ENCODE measurements at places on chromosomes 6 and 20.

DNA sequence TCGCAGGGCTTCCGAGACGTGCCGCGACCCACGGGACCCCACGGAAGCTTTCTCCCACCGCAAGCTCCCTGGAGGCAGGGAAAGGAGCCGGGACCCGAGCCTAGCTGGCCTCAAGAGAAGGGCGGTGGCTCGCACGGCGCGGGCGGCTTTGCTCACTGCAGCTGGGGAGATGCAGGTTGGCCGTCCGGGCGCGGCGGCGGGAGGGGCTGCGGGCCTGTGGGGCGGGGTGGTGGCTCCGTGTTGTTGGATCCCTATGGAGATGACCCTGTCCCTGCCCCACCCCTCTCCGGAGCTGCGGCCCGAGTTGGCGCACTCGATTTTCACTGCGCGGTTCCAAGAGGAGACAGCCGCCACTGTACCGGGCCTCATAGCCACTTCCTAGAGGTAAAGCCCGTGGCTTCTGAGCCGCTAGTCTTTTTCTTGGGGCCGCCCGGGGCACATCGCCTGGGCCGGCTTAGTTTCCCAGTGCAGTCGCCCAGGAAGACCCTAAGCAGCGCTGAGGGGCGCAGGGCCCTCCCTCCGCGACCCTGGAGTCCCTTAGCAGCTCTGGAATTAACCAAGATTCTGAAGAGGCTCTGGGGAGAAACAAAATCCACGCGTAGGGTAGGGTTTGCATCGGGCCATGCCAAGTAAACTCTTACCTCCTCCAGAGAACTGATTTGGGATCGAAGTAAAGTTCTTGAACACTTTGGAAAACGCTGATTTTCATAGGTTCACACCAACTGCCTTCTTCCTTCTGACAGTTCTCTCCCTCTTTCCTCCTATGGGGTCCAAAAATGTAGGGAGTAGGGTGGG is at the start of gene ECT2L:
Gene ECT2L, plus strand, starts transcription at position 279 of the 795 bp plus-strand sequence. CDS start 17,188 bp downstream, outside the sequence.
- DNase-seq: no peak

DNA sequence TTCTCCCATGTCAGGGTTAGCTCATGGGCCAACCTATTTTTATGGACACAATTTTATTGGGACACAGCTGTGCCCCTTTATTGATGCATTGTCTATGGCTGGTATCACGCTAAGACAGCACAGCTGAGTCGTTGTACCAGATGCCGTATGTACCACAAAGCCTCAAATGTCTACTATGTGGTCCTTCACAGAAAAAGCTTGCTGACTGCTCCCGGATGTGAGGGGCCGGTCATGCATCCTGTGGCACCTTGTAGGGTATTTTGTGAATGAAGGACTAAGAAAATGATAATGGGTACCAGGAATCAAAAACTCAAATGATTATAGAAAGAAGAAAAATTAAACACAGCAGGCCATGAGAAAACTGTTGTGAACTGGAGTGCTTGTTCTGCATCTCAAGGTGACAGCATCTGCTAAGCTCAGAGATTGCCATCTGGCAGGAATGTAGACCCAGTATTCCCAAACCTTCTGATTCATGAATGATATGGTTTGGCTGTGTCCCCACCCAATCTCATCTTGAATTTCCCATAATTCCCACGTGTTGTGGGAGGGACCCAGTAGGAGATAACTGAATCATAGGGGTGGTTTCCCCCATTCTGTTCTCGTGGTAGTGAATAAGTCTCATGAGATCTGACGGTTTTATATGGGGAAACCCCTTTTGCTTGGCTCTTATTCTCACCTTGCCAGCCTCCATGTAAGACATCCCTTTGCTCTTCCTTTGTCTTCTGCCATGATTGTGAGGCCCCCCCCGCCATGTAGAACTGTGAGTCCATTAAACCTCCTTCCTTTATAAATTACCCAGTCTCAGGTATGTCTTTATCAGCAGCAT is 248.5 kb downstream of the TSHZ2 start:
- DNase-seq: no peak

- DNase-seq: no peak
Observed at GRCh38 chr6:33912195-33912594, 108.4 kb upstream of the MLN start.

- no peak for DNase-seq
Observed at GRCh38 chr20:49635166-49635565, 67.2 kb upstream of the PTGIS start.

DNA sequence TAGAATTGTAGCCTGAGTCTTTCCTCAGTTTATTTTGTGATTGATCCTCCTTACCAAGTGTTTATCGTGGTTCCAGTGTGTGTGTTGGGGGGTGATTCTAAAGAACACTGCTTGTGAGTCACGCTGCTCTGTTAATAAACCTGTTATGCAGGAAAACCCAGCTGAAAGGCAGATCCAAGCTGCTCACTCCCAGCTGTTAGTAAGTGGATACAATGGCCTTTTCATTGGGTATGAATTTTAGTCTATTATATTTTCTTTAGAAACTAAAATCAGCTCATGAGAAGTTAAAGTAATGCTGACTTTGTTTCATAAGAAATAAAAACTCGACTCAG is 12.2 kb upstream of the DSTN start:
- no peak for DNase-seq

DNA sequence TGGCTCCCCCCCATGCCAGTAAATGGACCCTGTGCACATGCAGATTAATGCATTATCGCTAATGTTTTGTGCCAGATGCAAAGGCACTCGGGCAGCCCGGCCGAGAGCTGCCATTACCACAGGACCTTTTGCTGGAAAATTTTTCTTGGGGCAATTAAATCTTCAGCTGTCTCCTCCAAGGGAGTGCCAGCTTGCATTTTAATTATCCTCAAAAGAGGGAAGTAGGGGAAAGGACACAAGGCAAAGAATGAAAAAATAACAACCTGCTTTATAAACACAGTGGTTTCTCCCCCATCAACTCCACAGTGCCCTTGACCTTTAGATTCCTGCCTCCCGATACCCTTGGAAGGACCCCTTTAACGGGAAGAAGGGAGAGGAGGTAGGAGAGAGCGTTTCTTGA is 48.2 kb downstream of the PDYN start:
- DNase-seq: no peak

- no peak for DNase-seq
Observed at GRCh38 chr6:29968130-29968529, 25.8 kb downstream of the HLA-A start.

- no peak for DNase-seq
Observed at GRCh38 chr20:4703281-4703676, 18.4 kb upstream of the PRND start.

DNA sequence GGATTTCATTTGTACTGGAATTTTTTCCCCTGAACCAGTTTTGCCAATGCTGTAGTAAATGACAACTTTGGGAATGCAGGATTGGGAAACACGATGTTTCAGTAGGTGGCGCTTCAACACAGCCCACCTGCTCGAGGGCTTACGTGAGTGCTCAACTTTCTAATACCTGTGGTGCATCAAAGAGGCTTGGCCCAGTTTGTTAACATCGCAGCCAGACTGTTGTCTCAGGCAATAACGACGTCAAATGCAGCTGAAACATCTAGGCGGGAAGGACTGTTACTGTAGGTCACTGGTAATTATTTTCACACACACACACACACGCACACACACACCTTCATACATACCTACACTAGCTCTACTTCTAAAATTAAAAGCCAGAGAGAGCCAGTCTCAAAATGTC is 815.5 kb upstream of the SLC35B3 start:
- DNase-seq: no peak

- DNase-seq: no peak
Observed at GRCh38 chr20:21251278-21251677, 51.9 kb upstream of the XRN2 start.

GRCh38 chr6:56862415-56863175 is 92.3 kb upstream of the BEND6 start:
- no peak for DNase-seq

DNA sequence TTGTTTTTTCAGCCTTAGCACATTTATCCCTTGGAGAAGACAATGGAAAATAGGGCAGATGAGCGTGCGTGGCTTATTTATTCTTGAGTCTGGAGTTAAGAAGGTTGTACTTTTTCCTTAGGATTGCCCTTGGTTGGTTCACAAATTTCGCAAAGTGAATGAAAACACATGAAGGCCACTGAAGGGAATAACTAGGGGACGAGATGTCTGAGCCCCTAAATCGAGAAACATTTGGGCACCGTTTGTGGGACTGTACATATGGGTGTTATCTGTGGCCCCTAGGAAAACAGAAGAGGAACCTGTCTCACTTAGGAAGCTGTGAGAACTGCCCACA is 19.4 kb upstream of the TRIM27 start:
- DNase-seq: no peak

DNA sequence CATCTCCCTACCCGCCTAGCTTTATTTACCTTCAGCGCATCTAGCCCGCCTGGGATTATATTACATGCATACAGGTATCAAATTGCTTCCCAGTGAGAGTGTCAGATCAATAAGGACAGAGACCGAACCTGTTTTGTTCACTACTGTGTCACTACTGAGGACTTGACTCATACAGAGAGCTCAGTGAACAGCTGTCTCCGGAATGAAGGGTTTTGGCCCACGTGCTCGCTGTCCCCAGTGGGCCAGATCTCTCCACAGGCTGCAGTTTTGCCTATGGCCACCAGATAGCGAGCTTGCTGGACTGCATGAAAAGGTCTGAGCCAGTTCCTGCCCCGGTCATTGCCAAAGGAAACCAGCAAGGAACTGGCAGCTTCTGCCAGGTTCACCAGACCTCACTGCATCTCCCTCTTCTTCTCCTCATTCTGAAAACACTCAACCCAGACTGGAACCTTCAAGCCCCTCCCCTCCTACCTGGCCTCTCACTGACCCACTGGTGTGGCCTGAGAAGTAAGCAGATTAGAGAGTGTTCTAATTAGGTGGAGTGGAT is 150.8 kb downstream of the ZMYND8 start:
- no peak for DNase-seq

DNA sequence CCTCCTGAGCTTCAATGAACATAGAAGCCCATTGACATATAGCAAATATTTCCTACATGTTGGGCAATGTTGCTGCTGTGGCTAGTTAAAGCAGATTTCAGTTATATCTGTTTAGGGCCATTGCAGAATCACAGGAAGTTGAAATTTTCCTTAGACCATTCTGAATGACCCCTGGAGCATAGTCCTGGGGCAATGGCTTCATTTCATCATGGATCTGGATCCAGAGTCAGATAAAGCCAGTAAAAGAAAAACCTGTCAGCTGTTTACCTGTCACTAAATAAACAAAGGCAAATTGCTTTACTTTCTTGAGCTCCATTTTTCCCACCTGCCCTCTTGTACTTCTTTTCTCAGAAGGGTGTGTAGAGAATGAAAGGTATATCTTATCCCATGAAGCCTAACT is 494.0 kb upstream of the MAP3K7 start:
- DNase-seq: no peak

DNA sequence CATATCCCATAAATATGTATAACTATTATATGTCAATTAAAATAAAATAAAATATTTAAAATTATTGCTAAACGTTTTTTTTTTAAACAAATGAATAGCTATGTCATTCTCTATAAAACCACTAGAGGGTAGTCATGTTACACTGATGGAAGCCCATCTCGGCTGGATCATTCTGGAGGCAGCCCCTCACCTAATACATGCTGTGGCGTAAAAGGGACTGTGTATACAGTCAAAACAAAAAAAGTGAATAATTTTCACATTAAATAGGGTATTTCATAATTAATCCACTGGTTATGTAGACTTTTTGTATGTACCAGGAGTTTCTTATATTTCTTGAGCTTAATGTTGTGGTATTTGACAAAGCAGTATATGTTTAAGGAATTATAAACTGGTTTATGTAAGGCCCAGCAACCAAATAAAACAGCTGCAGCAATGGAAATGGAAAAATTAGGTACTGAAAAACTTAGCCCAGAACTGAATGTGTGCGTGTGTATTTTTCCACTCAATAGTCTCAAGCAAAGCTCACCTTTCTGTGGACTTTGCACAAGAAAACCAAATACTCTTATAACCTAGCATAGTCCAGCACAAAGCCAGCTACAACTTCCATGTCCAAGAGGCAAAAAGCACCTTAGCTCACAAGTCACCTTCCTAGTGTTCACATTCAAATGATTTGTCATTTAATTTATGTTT is 81.7 kb downstream of the COL9A1 start:
- no peak for DNase-seq

- no peak for DNase-seq
Observed at GRCh38 chr6:166558156-166559005, 28.1 kb downstream of the RAMACL start.

- no peak for DNase-seq
Observed at GRCh38 chr6:41697861-41698781, 37.3 kb downstream of the TFEB start.

DNA sequence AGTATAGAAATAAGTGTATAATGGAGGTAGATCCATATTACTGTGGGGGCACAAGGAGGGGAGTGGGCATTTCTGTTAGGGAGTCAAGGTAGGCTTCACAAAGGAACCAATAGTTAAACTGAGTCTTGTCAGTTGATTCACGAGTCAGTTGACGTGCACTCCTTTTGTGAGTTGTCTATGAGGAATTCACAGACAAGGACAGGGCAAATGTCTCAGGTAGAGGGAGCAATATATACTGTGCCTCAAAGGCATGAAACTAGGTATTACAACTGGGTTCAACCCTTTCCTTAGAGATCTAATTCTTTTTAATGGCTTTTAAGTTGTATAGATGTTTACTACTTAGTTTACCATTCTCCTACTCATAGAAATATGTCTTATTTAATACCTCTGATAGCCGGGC is 11.0 kb downstream of the TMEM14C start:
- no peak for DNase-seq

GRCh38 chr20:46324960-46325703 is 16.8 kb upstream of the CDH22 start:
- no peak for DNase-seq

- DNase-seq: no peak
Observed at GRCh38 chr6:166614589-166614988, 12.5 kb downstream of the RPS6KA2 start.

DNA sequence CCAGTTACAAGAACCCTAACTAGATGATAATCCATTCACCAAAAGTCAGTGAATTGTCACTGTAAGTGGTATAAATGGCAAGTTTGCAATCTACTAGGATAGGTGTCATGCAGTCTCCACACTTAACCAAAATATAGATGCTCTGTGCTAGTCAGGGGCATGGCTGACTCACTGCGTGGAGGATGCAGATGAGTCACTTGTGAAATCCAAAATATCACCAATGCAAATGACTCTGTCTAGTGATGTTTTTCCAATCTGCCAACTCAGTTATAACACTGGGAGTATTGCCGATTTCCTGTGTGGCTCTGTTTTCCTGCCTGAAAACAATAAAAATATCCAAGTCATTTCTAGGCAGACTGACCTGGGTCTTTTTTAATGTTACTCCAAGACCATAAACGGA is 47.8 kb upstream of the NRSN1 start:
- no peak for DNase-seq

DNA sequence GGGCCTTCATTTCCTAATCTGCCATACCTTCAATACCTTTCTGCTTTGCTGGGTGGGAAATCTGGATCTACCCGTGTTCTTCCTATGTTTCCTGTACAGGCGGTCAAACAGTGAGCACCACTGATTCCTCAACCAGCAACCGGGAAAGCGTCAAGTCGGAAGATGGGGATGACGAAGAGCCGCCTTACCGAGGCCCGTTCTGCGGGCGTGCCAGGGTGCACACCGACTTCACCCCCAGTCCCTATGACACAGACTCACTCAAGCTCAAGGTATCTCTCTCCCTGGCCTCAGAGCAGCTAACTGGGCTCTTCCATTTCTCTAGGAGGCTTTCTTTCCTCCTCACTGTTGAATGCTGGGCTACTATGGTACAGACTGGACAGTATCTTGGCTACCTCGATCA is 190.1 kb downstream of the SASH1 start:
- no peak for DNase-seq

GRCh38 chr6:39102821-39103136 is 12.2 kb downstream of the SAYSD1 start:
- no peak for DNase-seq
